Stimulated activated CD8-positive, alpha-beta memory T cell treated with anti-CD3 and anti-CD28 coated beads, Interleukin-4, amount 100 ng/mL, for 1 hour (primary cell): ENCODE measurements at places on chromosomes 11 and 22.

DNA sequence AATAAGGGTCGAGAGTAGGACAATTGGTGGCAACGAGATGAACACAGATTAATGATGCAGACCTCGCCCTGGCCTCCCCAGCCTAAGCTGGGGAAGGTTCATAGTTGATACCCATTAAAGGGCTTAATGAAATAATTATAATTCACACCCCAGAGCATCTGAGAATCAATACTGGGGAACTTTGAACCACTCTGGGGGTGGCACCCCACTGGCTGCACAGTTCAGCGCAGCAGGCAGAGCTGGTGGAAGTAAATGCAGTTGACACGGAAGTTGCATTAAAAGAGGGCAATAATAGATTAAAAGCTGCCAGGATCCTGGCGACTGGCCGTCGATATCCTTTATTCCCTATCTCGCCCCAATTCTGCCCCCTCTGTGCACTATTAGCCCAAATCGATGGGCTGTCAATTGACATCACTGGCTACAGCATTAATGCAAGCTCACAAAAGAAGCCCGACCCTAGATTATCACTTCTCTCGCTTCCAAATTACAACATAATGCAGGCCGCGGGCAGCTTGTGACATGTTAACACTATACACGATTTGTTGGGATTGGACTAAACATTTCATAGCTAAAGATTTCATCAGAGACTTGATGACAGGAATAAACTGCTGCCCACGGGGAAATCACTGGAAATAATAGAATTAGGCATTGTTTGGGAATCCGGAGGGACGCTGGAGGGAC is 14.5 kb downstream of the HSPA8 start:
- DNase-seq, result no peak

GRCh38 chr11:77120571-77120970 is 7.5 kb upstream of the MYO7A start:
- DNase-seq, result no peak

DNA sequence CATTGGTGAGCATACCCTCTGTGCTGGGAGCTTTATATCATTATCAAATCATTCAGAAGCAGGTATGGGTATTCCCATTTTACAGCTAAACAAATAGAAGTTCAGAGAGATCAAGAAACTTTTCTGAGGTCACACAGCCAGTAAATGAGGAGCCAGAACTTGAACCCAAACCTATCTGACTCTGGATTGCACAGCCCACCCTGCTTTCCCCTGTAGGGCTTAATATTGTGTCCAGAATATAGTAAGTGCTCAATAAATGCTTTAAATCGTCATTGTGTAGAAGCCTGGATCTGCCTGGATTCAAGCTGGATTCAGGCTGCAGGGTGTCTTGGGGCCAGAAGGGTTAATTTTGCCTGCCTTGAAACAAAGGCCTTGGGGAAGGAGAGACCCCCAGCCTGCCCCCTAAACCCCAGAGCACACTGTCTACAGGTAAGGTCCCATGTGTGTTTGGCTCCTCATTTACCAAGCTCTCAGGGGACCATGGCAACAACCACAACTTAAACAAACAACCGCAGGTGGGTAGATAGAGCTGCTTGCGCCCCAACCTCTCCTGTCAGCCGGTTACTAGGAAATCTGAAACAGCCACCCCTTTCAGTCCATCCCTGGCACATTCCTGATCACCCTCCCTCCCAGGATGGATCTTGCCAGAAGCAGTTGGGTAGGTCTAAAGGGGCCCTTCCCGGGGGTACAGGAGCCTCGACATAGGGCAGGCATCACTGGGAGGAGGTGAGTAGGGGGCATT is 3.0 kb upstream of the SEC14L3 start:
- DNase-seq, result no peak

DNA sequence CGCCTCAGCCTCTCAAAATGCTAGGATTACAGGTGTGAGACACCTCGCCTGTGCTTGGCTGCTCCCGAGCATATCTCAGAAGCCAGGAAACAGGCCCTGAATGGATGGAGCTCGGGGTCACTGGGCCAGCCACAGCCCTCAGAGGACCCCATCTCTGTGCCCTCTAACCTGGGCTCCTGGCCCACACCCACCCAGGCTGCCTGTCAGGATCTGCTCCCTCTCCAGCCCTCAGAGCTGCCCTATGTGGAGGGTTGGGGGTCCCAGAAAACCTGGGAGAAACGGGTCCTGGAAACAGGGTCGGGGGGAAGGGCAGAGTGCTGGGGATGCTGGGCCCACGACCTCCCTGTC is 5.2 kb upstream of the CCDC188 start:
- no peak for DNase-seq

DNA sequence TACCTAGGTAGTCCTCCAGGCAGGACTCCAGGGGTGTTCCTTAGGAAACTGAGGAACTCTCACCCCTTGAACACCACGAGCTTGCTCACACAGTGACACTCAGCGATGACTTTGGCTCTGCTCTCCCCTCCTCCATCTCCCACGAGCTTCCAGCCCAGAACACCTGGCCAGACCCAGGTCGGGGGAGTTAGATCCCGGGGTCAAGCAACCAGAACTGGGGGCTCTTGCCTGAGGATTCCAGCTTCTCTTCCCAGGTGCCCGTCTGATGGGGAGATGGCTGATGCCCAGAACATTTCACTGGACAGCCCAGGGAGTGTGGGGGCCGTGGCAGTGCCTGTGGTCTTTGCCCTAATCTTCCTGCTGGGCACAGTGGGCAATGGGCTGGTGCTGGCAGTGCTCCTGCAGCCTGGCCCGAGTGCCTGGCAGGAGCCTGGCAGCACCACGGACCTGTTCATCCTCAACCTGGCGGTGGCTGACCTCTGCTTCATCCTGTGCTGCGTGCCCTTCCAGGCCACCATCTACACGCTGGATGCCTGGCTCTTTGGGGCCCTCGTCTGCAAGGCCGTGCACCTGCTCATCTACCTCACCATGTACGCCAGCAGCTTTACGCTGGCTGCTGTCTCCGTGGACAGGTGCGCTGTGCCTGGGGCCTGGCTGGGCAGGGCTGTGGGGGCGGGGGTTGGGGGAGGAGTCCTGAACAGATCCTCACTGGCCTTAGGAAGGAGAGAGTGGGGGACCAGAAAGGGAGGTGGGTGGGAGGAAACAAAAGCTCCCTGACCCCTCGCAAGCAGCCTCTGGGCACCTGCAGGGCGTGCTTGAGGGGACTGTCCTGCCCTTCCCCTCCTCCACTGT is at the start of gene GALR3:
TSS of gene GALR3 (plus strand) at position 249 of the 852 bp plus-strand sequence. CDS start at position 274, 25 bp downstream.
- DNase-seq, result no peak

GRCh38 chr11:73048446-73048845 is 93.7 kb downstream of the FCHSD2 start:
- DNase-seq, result no peak

DNA sequence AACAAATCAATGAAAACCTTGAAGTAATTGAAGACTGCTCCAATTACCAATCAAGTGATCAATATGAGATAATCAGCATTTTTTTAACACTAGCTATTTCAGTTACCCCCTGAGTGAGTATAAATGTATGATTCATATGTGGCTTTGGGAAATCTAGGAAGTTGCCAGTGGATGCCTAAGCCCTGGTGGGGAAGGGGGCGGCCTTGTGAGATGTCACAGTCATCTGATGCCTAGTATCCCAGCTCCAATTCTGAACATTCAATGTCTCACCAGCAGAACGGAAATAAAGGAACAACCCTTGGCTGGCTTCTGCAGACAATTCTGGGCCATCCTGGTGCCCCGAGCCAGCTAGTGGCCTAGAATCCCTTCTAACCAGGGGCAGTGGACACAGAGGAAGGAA is 58.5 kb upstream of the TIMP3 start:
- DNase-seq, result no peak

DNA sequence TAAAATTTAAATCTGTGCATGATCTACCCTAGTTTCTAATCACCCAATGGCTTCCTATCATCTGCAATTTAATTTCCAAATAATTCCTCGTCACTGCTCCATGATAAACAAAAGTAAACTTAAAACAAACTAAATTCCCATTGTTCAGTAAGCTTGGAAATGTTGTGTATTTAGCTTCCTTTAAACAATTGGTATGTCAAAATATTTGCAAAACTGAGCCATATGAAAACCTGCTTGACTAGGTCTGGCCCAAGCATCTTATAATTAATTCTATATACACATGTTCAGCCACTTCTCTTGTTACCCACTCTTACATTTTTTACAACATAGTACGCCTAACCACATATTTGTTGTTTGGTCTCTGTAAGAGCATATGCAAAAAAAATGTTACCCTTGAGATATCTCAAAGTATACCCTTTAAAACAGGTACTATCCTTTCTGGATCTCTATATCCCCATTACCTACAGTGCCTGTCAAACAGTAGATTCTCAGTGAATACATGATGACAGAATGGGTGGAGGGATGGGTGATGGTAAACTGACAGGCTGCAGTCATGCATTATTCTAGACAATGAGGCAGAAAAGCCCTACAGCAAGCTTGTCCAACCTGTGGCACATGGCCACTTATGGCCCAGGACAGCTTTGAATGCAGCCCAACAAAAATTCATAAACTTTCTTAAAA is 1277.9 kb upstream of the TENM4 start:
- no peak for DNase-seq

- no peak for DNase-seq
Measured at GRCh38 chr11:6666302-6667183, 10.9 kb upstream of the DCHS1 start.

DNA sequence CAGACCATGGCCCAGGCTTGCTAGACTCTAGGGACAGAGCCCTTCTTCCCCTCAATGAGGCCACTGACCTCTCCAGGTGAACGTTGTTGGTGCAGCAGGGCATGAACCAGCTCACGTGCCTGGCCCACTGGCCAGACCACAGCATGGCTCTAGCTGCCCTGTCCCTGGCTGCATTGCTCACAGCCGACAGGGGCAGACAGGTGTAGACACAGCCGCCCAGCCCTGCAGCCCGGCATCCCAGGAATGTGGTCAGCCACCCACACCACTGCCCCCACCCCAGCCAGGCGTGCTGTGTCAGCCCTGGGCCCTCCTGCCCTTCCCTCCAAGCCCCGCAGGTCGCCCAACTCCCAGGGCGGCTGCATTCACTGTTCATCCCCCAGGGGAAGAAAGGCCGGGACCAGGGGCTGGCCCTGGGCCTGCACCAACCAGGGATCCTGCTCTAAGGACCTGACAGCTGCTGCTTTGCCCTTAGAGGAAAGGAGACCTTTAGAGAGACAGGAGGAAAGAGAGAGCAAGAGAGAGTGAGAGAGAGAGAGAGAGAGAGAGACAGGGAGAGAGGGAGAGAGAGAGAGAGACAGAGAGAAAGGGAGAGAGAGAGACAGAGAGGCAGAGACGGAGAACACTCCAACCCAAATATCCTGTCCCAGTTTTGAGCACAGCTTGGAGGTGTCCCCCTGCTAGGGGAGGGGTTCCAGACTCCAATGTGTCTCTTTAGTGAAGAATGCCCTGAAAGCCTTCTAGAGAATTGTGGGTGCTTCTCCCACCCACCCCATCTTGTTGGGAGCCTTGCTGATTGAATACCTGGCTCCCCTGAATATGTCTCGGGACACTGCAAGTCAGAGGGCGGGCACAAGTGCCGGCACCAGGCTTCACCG is 44.2 kb upstream of the LINC01488 start:
- DNase-seq, result no peak

GRCh38 chr22:19766240-19766510 is 5.6 kb downstream of the TBX1 start:
- no peak for DNase-seq

- DNase-seq, result no peak
Measured at GRCh38 chr11:122179961-122180834, 64.2 kb upstream of the BLID start.

DNA sequence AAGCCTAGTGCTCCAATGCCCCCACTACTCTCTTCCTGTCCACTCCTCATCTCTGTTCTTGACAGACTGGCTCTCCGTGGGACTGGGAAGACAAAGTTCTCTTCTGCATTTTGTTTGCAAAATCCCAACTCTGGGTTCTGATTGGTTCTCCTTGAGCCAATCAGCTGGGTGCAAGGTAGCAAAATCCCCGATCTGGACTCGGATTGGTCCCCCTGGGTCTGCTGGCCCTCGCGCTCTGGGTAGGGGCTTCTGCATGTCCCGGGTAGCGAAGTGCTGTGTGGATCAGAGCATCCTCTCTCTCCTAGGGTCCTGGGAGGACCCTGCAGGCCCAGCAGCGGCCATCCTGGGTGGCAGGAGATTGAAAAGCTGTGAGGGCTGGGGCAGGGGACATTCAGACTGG is 22.3 kb upstream of the A4GALT start:
- DNase-seq, result no peak

- DNase-seq, result no peak
Measured at GRCh38 chr22:37387793-37388192, 39.5 kb downstream of the ELFN2 start.

DNA sequence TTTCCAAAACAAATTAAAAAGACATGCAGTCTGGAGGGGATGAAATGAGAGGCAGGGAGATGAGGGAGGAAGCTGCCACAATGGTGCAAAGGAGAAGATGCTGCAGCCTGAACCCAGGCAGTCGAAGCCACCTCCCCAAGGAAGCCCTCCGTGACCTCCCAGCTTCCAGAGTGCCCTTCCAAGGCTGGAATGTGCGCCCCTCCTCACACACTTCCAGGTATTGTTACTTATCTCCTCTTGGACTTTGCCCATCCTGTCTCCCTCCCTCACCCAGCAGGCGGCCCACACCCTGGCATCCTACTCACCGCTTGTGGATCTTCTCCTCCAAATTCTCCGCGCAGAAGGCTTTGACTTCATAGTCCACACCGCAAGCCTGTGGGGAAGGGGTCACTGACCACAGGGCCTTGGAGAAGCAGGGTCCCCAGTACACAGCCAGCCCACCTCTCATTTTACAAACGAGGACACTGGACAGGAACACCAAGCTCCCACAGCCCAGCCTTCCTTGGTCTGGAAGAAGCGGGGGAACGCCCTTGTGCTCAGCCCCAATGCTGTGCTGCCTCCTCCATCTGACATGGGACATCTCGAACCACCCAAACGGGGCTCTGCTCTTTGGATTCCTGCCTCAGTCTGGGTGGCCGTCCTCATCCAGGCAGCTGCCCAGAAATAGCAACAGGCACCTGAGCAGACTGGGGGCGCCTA is 40.3 kb downstream of the TPBGL start:
- no peak for DNase-seq

GRCh38 chr11:8908099-8908498 is 2.9 kb upstream of the AKIP1 start:
- no peak for DNase-seq

- DNase-seq, result no peak
Measured at GRCh38 chr11:11304550-11304949, 48.5 kb downstream of the CSNK2A3 start.
